Tibial nerve (tissue), 4 donors: ENCODE measurements at places on chromosomes 7 and 10. TPM values are rescaled to one million over a fixed set of nuclear protein-coding genes. Genes with fewer than 3 reads are reported as not detected.

The KCNH2 gene
- 9.0 TPM for total RNA-seq

The MTERF1 gene
- total RNA-seq = 10.8 TPM

The MCM7 gene
- 34.8 TPM for total RNA-seq

The SPDYE5 gene
- total RNA-seq = not detected

The AKR1C8 gene
- not detected for total RNA-seq

The DEPP1 gene
- total RNA-seq = 659 TPM

The MYOF gene
- total RNA-seq = 56.6 TPM

GRCh38 chr7:127755965-127756364 lies 104.0 kb downstream of the SND1 start:
- H3K4me1 ChIP-seq = peaks cover 35% of the 10 kb centered on the region
- H3K27me3 ChIP-seq = no peaks in the 10 kb centered on the region
- H3K4me3 ChIP-seq = no peak overlapping the region
- no peak for DNase-seq
- no peaks in the 10 kb centered on the region for H3K36me3 ChIP-seq
- H3K27ac ChIP-seq = no peak overlapping the region

GRCh38 chr10:46225597-46225996 lies 61.2 kb upstream of the ANTXRL start:
- no peak for DNase-seq
- H3K27ac ChIP-seq = no peak overlapping the region
- H3K36me3 ChIP-seq = no peaks in the 10 kb centered on the region
- H3K4me3 ChIP-seq = no peak overlapping the region
- H3K27me3 ChIP-seq = no peaks in the 10 kb centered on the region
- peaks cover 9% of the 10 kb centered on the region for H3K4me1 ChIP-seq

GRCh38 chr10:71530781-71531180 lies 134.1 kb downstream of the CDH23 start:
- peaks cover 4% of the 10 kb centered on the region for H3K4me1 ChIP-seq
- H3K27me3 ChIP-seq = no peaks in the 10 kb centered on the region
- no peaks in the 10 kb centered on the region for H3K36me3 ChIP-seq
- H3K4me3 ChIP-seq = no peak overlapping the region

- no peak overlapping the region for H3K27ac ChIP-seq
- no peaks in the 10 kb centered on the region for H3K4me1 ChIP-seq
- DNase-seq = no peak
- H3K4me3 ChIP-seq = no peak overlapping the region
- H3K36me3 ChIP-seq = no peaks in the 10 kb centered on the region
These were observed 364.1 kb downstream of the GATA3 start for GRCh38 chr10:8418631-8419030.

DNA sequence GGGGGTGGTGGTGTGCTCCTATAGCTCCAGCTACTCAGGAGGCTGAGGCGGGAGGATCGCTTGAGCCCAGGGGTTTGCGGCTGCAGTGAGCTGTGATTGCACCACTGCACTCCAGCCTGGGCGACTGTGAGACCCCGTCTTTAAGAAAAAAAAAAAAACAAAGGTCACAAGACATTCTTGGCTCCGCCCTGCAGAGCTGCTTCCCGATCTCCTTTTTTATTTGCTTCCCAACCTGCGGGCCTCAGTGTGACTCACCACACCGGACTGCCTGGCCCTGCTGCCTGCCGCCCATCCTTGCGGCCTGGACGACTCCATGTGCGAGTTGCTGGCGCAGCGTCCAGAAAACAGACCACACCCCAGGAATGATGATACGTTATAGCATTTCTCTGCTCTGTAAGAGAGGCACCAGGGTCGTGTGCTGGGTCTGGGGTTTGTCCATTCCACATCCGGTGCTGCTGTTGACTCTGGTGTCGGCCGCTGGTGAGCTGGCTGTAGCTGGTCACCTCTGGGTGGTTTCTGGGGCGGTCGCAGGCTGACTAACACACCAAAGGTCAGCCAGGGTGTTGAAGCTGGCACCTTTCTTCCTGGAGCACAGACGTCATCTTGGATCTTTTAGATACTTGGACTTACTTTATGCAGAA lies 123.6 kb downstream of the TCF7L2 start:
- no peaks in the 10 kb centered on the region for H3K36me3 ChIP-seq
- H3K4me1 ChIP-seq = no peaks in the 10 kb centered on the region
- H3K27ac ChIP-seq = peak overlapping the region; percentile 47
- H3K4me3 ChIP-seq = no peak overlapping the region

- no peak overlapping the region for H3K4me3 ChIP-seq
- peaks cover 13% of the 10 kb centered on the region for H3K4me1 ChIP-seq
- no peak for DNase-seq
- no peaks in the 10 kb centered on the region for H3K27me3 ChIP-seq
- H3K27ac ChIP-seq = peak overlapping the region; percentile 42
- H3K36me3 ChIP-seq = peaks cover 64% of the 10 kb centered on the region
These were observed 27.5 kb downstream of the DPCD start for GRCh38 chr10:101615525-101616116.

GRCh38 chr7:70835658-70836057 lies 296.3 kb upstream of the GALNT17 start:
- no peak for DNase-seq
- H3K4me3 ChIP-seq = no peak overlapping the region
- H3K4me1 ChIP-seq = no peaks in the 10 kb centered on the region
- no peaks in the 10 kb centered on the region for H3K36me3 ChIP-seq
